CD4-positive, alpha-beta T cell treated with Interleukin-12 subunit alpha and Interleukin-12 subunit beta, for 1 hour (primary cell): ENCODE measurements at places on chromosomes 6 and 20.

DNA sequence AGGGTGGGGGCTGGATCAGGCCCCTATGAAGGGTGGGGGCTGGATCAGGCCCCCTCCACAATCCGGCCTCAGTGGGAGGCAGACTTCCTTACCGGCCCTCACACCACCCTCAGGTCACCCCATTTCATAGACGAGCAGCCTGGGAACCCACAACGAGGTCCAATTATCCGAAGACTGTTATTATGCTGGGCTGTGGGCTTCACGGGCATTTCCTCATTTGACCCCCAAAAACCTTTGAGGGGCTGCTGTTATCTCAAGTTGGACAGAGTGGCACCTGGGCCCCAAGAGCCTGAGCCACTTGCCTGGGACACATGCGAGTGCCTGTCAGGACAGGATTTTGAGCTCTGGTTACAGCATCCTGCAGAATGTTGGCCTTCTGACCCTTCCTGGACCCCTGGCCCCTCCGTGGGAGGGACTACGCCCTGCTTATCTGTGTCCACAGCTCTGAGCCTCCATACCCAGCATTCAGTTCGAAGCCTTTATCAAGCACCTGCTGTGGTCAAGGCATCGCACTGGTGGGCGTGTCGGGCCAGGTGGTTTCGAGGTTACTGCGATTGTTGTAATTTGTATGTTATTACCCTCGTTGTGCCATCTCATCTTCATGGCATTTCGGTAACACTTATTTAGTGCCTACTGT lies 34.5 kb upstream of the PCMTD2 start:
- DNase-seq: no peak

- no peak for DNase-seq
Observed at GRCh38 chr6:137903933-137904821, 37.1 kb downstream of the TNFAIP3 start.

- DNase-seq: no peak
Observed at GRCh38 chr6:64411226-64411625, 775.6 kb downstream of the PHF3 start.

DNA sequence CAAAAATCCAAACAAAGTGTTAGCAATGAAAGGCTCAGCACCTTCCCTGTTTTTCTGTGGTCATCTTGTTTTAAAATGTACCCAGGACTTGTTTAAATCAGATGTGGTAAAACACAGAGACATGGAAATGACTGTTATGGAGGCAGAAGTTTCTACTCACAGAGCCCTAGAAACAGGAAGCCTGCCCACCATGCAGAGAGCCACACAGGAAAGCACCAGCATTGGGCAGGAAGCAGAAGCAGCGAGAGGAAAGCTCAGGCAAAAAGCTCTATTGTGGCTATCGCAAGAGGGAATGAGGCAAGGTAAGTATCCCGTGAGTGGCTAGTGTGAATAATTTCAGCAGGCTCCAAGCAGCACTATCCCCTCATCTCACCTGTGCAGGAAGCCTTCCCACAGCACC lies 42.8 kb downstream of the GPR6 start:
- no peak for DNase-seq

- no peak for DNase-seq
Observed at GRCh38 chr6:75849329-75850025, 100.4 kb downstream of the MYO6 start.

GRCh38 chr6:6479785-6480184 lies 108.7 kb upstream of the LY86 start:
- DNase-seq: no peak

- DNase-seq: no peak
Observed at GRCh38 chr20:43731469-43731868, 4.7 kb upstream of the GTSF1L start.

DNA sequence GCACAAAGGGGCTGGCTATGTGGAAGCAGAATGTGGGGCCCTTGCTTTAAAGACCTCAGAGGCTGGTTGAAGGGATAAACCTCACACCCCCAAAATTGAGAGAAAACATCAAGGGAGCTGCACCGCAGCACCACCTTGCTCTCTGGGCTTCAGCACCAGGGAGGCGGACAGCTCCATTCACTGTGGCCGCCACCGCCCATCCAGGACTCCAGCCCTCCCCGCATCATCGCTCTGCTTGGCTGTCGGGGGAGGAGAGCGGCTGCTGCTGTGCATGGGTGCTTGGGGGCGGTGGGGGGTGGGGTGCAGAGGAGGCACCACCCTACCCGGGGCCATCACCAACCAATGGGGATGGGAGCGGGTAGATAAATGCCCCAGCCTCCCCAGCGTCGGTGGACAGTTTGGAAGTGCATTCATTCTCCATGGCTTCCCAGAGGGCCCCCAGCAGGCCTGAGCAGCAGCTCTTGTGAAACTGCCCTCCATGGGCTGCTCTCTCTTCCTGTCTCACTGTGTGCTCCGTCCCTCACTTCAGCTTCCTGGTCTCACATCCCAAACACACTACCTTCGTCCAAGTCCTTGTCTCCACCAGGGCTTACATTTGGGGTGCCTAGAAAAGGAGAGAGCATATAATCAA lies 75.7 kb upstream of the BHLHE23 start:
- peak; percentile 8 for DNase-seq

DNA sequence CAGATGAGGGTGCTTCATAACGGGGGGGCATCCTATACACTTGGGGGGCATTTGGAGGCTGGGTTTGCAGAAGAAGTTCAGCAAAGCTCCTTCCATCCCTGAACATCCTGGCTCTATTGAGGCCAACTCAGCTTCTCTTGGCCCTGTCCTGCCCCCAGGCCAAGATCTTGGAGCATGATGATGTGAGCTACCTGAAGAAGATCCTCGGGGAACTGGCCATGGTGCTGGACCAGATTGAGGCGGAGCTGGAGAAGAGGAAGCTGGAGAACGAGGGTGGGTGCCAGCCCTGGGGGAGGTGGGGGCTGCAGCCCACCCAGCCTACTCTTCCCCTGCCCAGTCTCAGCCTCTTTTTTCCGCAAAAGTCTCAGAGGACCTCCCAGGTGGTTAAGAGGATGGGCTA lies 17.2 kb downstream of the GDAP1L1 start:
- DNase-seq: no peak

- no peak for DNase-seq
Observed at GRCh38 chr6:6866656-6867403, 240.9 kb upstream of the RREB1 start.

- no peak for DNase-seq
Observed at GRCh38 chr6:137700751-137701477, 166.1 kb upstream of the TNFAIP3 start.

- DNase-seq: no peak
Observed at GRCh38 chr6:143482593-143482992, 28.9 kb downstream of the FUCA2 start.

DNA sequence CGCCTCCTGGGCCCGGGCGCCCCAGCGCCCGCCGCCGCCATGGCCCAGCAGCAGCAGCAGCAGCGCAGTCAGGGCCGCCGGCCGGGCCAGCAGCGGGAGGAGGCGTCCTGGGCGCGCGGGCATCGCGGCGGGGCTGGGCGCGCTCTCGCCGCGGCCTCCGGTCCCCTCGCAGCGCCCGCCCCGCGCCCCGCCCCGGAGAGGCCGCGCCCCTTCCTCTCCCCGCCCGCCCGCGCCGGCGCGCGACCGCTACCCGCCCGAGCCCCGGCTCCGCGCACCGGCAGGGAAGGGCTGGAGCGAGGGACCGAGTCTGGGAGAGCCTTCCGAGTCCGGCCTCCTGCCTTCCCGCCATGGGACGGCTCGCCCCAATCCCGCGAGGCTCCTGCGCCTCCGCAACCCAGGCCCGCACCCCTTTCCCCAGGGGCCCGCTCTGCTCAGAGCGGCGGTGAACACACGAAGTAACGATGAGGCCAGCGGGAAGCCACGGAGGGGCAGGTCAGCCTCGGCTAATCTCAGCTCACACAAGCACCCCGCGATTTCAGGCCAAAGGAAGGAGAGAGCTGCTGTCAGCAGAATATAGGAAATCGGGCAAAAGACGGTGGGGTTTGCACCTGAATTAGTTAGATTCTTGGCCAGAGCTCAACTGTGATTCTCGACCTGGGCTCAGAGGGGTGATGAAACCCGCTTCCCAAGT lies at the start of gene TXNDC5:
TXNDC5 (minus strand) TSS at position 135 of the 691 bp plus-strand sequence; CDS start at position 123, 12 bp downstream.
- peak; percentile 73 for DNase-seq

DNA sequence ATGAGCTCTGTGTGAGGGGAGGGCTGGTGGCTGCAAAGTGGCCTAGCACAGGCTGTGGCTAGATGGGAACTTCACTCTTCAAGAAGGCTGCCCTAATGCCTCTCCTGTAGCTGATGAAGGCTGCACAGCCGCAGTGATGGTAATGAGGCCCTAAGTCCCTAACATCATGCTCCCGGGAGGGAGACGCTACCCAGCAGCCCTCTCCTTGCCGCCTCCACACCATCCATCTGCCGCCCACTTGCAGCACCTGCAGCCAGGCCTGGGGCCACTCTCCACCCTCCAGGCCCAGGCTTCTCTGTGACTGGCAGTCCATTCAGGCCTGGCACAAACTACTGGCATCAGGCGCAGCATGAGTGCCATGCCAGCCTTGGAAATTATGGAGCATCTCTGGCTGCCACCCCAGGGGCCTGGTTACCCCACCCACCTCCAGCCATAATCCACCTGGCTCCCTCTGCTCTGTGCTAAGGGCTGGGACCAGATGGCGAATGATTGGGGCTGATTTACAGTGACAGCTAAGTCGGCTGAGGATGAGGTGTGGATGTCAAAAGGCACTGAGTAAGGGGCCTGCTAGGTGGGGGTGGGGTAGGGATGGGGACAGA lies 284.2 kb downstream of the LRFN2 start:
- DNase-seq: no peak

- DNase-seq: no peak
Observed at GRCh38 chr6:8277769-8278168, 157.6 kb downstream of the SLC35B3 start.

GRCh38 chr6:3943331-3943765 lies 94.2 kb downstream of the FAM50B start:
- DNase-seq: no peak

- no peak for DNase-seq
Observed at GRCh38 chr20:2163312-2163711, 61.7 kb downstream of the STK35 start.

DNA sequence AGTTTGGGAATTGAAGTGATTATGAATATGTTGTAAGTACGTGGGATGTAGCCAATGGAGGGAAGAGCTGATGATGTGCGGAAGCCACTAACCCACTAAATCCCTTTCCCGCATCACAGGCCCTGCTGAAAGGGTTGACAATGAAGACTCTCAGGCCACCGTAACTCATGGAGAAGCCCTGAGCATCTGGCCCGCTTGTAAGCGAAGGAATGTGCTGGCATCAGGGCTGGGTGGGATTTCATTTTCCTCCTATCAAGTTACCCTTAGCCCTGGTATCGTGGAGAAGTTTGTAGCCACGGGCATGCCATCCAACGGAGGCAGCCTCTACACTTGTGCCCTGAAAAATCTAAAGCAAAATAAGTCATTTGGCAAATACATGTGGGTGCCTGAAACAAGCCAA lies 355.0 kb downstream of the CDH26 start:
- no peak for DNase-seq

DNA sequence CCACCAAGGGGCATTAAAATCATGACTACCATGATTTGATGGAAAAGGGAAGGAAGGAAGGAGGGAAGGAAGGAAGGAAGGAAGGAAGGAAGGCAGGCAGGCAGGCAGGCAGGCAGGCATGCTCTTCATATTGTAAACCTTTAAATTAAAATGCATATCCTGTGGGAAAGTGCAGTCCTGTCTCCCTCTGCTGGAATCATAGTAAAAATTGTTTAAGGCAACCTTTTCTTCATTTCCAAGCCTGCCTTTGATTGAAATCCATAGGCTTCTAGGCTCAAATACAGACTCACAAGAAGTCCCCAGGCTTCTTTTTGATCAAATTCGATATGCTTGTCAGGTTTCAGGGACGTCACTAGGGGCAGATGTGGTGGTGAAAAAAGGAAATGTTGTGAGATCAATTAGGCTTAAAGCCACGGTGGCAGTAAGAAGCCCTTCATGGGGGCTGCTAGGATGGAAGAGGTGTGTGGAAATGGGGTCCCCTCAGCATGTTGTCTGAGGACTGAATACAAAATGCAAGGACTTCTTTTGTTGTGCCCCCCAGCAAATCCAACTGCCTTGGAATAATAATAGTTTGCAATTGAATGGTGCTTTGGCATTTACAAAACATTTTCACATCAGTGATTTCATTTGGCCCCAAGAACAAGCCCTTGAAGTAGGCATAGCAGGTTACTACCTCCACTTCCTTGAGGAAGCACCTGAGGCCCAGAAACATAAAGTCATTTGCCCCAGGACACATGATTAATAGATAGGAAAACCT lies 25.6 kb upstream of the GABRR1 start:
- peak; percentile 44 for DNase-seq

DNA sequence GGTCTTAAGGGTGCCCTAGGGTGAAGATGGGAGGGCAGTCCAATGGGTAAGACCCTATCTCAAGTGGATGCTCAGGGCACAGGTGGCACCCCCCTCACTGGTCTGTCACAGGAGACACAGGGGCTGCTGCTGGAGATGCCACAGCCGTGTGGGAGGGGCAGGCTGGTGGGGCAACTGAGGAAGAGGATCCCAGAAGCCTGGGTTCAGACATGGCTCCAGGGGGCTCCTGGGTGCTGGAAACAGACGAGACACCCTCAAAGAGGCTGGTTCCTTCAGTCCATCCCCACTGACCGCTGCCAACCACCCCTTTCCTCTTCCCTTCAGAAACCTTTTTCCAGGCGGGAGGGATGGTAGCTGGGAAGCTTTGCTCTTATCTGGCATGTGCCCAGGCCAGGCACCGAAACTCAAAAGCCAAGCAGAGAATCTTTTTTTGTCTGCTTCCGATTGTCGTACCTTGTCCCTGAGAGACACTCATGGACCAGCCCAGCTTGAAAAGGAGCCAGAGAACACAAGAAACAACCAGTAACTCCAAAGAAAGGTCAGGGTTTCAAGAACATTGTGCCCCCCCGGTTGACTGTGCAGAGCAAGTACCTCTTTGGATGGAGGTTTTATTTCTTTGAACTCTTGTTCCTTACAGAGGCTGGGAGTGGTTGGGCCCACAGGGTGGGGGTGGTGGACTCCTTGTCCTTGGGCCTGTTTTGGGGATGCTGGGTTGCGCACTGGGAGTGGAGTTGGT lies 28.5 kb upstream of the EMILIN3 start:
- DNase-seq: no peak

DNA sequence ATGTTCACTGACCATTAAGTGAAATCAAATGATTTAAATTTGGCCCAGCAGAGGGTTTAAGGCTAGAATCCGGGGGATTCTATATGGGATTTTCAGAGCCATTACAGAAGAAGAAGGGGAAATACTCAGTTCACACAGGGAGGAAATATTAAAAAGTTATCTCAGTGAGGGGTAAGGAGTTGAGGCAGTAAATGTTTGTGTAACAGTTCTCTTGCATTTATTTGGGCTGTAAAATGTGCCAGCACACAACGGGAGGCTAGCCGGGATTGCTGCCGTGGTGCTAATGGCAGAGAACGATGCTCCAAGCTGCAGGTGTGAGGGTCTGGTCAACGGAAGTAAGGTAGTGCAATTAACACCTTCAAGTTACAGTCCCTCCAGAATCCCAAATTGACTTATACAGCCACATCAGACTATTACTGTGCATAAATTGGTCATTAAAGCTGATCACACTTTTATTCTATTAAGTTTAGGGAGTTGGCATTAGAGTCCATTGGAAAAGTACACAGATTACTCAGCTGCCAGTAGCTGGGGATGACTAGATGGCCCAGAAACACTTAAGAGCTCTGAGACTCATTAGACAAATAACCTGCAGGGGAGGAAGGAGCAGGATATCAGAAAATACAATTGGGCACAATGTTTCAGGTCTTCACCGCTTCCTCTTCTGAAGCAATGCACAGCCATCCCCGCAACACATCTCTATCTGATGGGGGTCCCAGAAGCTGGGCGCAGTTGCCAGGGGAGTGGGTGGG lies 31.3 kb downstream of the PPP1R3G start:
- no peak for DNase-seq
